Activated effector memory CD4-positive, alpha-beta T cell treated with Interleukin-2 at 50 U/mL for 16 hours (primary cell): ENCODE measurements at places on chromosomes 12 and 14.

GRCh38 chr14:68736471-68736871 lies 56.4 kb downstream of the ZFP36L1 start:
- no peak for DNase-seq

DNA sequence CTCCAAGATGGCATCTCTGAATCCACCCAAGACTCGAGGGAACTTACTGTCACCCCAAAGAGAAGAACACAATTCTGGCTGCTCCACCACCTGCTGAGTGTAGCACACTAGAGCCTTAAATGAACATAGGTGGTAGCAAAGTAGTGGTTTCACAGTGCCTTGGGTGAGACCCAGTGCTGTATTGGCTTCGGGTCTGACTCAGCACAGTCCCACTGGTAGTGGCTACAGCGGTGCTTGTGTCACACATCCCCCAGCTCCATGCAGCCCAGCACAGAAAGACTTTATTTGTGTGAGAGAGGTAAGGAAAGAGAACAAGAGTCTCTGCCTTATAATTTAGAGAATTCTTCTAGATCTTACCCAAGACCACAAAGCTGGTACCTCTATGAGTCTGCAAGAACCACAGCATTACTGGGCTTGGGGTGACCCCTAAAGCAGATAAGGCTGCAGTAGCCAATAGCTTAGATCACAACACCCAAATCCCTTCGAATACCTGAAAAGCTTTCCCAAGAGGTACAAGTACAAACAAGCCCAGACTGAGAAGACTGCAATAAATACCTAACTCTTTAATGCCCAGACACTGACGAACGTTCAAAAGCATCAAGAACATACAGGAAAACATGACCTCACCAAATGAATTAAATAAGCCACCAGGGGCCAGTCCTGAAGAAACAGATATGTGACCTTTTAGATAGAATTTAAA lies 83.3 kb upstream of the SLC38A4 start:
- no peak for DNase-seq

- no peak for DNase-seq
These were observed 189.2 kb upstream of the DIO3 start for GRCh38 chr14:101371799-101372793.

- DNase-seq, result no peak
These were observed 191.2 kb upstream of the GARIN2 start for GRCh38 chr14:66998013-66998412.

- no peak for DNase-seq
These were observed 24.2 kb upstream of the RNASE3 start for GRCh38 chr14:20866963-20867362.

DNA sequence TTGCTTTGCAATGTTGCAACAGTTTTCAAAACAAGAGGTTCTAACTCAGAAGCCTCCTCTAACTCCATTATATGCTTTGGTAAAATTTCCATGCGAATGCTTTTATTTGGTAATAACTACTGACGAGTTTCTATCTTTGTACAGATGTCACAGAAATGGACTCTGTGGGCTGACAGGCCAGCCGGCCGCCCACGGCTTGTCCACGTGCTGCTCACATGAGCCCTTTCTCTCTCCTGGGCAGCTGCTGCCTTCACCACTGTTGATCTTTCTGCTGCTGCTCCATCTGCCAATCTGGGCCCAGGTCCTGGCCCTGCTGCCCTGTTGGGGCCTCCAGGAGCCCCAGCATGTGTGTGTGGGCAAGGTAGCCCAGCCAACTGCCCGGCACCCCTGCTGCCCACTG lies 168.2 kb upstream of the TMEM132C start:
- no peak for DNase-seq

GRCh38 chr14:95270203-95270602 lies 49.5 kb downstream of the CLMN start:
- DNase-seq, result no peak
